ENCODE measurements at places on chromosomes 12 and 14.
A peak's percentile ranks its signal among the peaks of the same experiment; 100 is the strongest.

GRCh38 chr12:15777355-15778012, 11.7 kb downstream of the EPS8 start:
- no peak for DNase-seq

GRCh38 chr12:125683748-125684381, 618.6 kb downstream of the AACS start:
- DNase-seq = no peak

DNA sequence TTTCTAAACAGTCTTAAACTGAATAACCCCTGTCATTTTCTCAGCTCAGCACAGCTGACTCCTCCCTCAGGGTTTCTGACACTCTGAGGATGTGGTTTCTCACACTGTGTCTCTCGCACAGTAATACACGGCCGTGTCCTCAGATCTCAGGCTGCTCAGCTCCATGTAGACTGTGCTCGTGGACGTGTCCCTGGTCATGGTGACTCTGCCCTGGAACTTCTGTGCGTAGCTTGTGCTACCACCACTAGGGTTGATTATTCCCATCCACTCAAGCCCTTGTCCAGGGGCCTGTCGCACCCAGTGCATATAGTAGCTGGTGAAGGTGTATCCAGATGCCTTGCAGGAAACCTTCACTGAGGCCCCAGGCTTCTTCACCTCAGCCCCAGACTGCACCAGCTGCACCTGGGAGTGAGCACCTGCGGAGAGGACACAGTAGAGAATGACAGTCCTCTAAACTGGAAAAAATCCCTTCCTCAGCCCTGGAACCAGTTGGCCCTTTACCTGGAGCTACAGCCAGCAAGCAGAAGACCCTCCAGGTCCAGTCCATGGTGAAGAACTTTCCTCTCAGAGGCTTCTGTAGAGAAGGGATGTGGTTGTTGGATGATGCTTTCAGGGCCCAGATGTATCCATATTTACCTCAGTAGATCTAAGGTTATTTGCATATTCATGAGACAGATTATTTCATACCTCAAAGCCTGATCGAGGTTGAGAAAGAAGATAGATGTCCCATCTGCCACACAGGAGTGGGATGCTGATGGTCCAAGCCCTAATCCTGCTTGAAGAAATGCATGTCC, 984.8 kb downstream of the TMEM121 start:
- DNase-seq = no peak

DNA sequence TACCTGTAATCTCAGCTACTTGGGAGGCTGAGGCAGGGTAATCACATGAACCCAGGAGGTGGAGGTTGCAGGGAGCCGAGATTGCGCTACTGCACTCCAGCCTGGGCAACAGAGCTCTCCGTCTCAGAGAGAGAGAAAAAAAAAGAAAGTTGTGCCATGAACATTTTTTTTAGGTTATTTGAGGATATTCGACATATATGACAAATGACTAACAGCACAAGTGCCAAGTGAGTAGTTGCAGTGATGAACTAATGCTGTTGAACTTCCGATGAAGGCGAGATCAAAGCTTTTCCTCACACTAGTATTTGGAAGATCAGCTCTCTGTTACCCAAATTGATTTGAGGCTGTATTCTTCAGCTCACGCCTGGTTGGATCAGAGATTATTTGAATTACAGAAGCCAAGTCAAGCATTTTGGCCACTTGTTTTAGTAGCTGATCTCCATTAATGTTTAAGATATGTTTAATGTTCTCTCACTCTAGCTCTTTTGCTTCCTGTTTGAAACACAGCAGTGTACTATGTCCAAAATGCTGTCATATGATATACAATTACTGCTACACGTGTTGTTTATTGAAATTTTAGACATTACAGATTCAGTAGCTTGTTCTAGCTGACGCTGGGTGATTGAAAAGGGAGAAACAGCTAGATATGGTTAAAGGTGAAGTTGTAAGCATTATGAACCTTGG, 43.4 kb downstream of the WDR20 start:
- peak; percentile 17 for DNase-seq

DNA sequence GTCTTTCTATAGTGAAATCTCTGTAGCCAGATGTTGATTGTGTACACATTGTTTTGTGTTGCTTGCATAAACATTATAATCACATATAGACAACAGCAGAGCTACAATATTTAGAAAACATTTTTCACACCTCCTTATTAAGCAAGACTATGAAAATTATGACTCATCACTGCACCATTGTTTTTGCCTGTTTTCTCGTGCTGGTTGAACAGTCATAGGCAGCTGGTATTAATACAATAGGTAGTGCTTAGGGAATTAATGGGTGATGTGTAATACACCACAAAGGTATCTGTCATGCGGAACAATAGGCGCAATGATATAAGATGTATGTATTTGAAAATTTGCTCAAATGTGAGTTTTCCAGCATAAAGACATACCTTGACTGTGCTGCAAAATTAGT, 449.3 kb downstream of the FOXG1 start:
- no peak for DNase-seq

All from cardiac muscle cell (in vitro differentiated cells and primary cell).